Brain microvascular endothelial cell (primary cell): ENCODE measurements at places on chromosomes 1 and 21.
A peak's percentile ranks its signal among the peaks of the same experiment; 100 is the strongest.

DNA sequence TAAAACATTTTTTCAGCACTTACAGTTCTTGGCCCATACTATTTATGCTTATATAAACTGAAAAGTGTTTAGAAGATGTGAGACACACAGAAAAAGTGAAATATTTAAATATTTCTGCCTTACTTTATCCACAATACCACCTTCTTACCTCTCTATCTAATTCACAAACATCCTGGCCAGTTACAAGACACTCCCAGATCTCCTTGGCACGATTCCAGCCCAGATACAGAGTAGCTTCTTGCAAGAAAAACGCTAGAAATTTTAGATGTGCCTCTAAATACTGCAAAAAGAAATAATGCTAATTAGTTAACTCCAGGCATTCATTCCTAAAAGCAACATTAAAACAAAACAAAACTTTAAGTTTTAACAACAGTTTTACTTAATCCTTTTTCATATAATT, 68.4 kb downstream of the USP24 start:
- no peak for DNase-seq

- DNase-seq: no peak
These were observed 36.7 kb downstream of the ADARB1 start for GRCh38 chr21:45110873-45111624.

GRCh38 chr1:90616395-90616794, 100.7 kb downstream of the BARHL2 start:
- peak; percentile 5 for DNase-seq

DNA sequence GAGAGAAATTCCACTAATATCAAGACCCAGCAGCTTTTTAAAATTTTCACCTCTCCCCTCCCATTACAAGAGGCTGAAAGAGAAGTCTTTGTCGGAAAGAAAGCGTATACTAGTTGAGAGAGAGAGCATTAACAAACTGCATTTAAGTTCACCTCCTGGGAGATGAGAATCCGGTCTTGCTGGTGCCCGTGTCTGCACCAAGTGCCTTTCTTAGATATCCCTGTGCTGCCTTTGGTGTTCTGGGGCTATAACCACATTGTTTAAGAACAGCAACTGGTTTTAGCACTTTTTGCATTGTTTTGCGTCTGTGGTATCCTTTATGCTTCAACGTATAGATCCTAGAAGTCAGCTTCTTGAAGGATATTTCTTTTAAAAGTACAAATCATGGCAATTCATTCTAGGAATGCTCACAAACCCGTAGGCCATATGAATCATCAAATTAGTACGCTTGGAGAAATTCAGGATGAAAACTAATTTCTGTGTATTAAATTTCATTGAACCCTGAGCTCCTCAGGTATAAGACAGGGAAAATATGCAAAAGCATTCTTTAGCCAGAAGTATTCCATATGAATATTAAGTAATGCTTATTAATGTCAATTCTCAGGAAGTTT, 3.4 kb upstream of the RPE65 start:
- DNase-seq: no peak

- no peak for DNase-seq
These were observed 152.4 kb downstream of the KCTD3 start for GRCh38 chr1:215719552-215719951.

DNA sequence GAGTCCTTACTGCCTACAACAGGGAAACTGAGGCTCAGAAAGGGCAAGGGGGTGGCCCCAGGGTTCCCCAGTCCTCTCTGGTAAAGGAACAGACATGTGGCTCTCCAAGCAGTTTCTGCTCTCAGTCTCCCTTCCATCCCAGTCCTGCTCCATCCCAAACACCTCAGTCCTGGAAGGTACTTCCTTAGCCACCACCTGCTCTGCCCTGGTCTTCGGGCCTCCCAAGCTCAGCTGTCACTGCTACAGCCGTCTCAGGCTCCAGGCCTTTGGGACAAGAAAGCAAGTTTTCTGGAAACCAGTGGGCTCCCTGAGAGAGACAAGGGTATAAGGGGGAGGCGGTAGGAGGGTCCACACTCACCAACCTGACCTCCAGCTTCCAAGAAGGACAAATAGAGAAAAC, 23.1 kb upstream of the ADGRB2 start:
- DNase-seq: no peak

DNA sequence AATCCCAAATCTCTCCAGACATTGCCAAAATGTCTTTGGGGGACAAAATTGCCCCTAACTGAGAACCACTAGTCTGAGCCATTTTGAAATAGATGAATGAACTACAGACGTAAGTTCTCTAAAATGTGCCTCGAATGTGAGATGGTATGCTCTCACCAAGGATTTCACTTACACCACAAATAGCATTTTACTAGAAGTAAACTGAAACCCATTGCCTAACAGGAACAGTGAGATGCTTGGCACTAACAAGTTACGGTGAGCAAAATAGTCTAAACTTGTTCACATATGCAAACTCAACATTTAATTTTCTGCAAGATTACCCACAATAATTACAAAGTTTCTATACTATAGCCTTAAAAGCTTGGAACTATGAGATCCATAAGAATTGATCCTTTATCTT, 343.6 kb upstream of the ESRRG start:
- no peak for DNase-seq
